ENCODE measurements at places on chromosomes 3 and 15.

- no peak for DNase-seq
Observed at GRCh38 chr3:140883428-140884040, 58.1 kb upstream of the SLC25A36 start.

DNA sequence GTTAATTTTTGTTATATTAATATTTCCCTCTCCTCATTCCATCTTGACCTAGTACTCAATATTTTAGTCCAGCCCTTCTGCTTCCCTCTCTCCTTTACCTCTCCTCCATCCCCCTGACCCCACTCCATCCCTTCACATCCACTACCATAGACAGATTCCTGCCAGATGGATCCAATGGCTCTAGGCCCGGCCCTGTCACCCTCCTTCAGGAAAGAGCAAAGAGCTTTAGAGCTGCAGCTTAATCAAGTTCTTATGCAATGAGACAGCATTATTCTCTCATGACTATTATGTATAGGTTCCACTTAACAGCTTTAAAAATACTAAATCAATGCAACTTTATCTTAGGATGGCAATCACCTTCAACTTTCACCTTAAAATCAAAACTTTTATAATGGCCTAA lies 200.7 kb upstream of the TTC14 start:
- DNase-seq, result no peak

- no peak for DNase-seq
Observed at GRCh38 chr3:119457246-119457645, 6.2 kb downstream of the TMEM39A start.

DNA sequence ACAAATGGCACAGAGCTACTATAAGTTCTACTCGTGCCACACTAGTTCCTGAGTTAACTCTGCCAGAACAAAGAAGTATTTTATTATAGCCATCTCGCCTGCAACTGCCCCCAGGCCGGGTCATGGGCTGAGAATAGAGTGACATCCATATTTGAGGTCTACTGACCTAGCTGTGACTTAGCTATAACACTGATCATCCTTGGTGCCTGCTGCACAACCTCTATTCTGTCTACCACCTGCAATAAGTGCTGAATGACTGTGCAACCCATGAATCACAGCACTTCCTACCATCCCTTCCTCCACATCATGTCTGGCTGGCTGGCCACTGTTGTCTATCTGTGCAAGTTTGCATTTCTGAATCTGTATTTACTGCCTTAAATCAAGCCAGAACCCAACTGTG lies 506.5 kb upstream of the TBL1XR1 start:
- no peak for DNase-seq

- DNase-seq, result no peak
Observed at GRCh38 chr3:194392576-194392975, 6.5 kb downstream of the GP5 start.

GRCh38 chr3:27219127-27219845 lies 149.9 kb downstream of the NEK10 start:
- no peak for DNase-seq

DNA sequence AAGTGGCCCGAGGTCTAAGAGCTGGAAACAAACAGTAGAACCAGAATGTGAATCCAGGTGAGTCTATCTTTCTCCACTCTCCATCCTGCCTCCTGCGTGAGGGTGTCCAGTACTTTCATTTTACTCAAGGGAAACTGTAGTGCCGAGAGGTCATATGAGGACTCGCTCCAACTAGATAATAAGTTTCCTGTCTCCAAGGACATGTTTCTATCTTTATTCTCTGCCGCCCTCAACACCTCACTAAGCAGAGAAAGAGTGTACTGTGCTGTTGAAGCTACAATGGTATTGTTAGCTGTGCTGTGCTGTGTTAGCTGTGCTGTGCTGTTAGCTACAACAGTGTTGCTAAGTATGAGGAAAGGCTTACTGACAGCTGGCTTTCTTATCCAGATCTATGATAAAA lies 137.9 kb upstream of the COL8A1 start:
- no peak for DNase-seq

DNA sequence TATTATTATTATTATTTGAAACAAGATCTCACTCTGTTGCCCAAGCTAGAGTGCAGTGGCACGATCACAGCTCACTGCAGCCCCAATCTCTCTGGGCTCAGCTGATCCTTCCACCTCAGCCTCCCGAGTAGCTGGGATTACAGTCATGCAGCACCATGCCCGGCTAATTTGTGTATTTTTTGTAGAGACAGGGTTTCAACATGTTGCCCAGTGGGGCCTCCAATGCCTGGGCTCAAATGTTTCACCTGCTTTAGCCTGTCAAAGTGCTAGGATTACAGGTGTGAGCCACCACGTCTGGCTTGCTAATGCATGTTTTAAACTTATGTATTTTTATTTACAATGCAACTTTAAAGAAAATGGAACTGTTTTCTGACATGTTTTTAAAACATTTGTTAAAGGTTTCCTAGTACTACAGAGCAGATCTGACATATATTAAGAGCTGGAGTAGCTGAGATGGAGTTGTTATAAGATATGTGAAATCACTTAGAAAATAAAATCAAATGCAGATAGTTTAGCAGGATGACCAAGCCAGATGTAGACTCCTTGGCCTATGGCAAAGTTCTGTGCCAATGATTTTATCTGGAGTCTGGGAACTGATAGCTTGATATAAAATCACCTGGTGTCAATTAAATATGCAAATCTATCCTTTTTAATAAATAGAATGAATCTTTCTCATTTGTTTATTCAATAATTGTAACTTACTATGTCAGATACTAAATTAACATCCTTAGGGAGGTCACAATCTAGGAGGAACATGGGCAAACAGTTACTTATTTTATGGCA lies 310.1 kb upstream of the NAALADL2 start:
- DNase-seq, result peak; percentile 14

GRCh38 chr15:65059369-65059750 lies 8.4 kb downstream of the RASL12 start:
- DNase-seq, result no peak

DNA sequence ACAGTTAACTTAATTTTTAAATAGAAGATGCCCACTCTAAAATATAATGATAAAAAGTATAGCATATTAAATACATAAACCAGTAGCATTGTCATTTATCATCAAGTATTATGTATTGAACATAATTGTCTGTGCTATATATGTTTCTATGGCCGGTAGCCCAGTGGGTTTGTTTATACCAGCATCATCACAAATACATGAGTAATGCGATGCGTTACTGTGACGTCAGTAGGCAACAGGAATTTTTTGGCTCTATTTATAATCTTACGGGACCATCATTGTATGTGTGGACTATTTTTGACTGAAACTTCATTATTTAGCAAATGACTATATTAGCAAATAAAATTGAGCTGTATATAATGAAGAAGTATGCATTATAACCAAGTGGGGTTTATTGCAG lies 82.1 kb downstream of the FLNB start:
- no peak for DNase-seq

- DNase-seq, result no peak
Observed at GRCh38 chr3:126304704-126305103, 52.5 kb downstream of the KLF15 start.

GRCh38 chr3:171116824-171117395 lies 90.4 kb upstream of the SLC2A2 start:
- no peak for DNase-seq

- no peak for DNase-seq
Observed at GRCh38 chr15:100849855-100850218, 29.8 kb upstream of the ALDH1A3 start.

DNA sequence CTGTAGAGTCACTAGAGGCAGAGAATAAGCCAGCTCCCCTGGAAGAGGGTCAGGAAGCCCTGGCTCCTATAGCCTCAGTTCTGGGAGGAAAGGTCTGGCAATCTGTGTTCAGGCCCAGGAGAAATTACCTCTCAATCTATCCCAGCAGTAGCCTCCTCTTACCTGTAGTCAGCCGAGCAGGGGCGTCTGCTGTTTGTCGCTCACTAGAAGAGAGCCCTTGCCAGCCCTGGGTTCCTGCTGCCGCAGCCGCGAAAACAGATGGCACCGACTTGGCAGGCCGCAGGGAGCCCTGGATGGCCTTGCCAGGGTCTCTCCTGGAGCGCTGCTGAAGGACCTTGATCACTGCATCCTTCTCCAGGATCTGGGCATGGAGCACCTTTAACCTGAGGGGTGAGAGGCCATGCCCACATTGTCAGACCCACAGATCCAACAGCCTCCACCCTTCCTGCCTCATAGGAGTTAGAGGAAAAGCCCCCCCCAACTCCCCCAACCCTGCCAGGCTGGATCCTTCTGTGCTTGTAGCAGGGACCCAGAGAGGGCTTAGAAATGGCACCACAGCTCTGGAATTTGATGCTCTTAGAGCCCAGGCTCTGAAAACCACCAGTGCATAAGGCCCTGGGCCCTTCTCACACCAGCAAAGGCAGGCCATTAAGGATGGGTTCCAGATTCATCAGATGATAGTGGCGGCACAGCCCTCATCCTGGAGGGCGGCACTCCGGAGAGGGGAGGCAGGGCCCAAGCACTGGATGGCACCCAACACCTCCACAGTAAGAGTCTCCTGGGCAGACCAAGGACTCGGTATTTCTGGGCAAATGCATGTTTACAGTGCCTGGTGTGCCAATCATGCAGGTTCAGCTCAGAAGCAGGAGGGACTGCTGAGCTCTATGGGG lies 14.9 kb downstream of the AMOTL2 start:
- no peak for DNase-seq

DNA sequence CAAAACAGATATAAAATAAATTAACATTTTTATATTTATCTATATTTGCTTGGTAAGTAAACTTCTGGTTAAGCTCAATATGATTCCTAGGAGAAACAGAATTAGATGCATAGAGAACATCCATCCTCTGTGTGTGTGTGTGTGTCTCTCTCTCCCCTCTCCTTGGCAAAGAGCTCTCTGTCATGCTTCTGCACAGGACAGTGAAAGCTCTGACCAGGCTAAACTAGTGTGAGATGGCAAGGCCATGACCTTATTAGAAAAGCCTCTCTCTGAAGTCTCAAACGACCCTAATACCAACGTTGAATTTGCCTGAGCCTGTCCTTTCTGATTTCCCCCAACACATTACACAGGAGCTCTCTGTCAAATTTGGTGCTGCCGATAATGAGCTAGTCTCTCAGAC lies 746.0 kb downstream of the VGLL3 start:
- peak; percentile 5 for DNase-seq

- no peak for DNase-seq
Observed at GRCh38 chr3:65951836-65952505, 86.7 kb downstream of the MAGI1 start.

- no peak for DNase-seq
Observed at GRCh38 chr3:130761730-130762311, 15.2 kb upstream of the PIK3R4 start.

GRCh38 chr3:28467414-28467813 lies 118.8 kb upstream of the AZI2 start:
- no peak for DNase-seq

GRCh38 chr15:20351448-20351971 lies 190.1 kb downstream of the GOLGA6L6 start:
- no peak for DNase-seq

DNA sequence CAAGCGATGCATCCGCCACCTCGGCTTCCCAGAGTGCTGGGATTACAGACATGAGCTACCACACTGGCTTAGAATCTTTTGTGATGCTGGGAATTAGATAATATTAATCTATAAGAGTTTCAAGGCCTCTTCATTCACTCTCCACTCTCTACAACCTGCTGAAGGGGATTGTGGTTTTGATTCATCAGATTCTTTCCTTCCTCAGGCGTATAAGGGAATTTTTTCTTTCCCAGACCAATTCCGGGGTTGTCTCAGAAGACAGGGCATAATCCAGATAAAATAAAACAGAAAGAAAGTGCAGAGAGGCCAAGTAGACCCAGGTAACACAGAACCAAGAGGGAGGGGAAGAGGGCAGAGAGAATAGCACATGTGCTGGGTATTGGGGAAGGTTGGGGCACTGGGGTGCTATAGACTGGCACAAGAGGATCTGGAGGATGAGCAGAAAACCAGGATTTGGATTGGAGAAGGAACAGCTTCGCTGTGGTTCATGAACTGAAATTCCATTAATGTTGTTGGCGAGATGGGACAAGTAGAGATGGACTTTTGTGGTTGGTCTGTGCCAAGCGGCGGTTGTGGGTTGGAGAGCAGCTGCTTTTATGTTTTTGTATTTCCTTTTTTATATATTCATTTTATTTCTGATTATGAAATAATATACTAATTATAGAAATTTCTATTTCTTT lies 12.8 kb downstream of the ARL6IP5 start:
- no peak for DNase-seq

- peak; percentile 20 for DNase-seq
Observed at GRCh38 chr15:73593304-73594074, 39.7 kb downstream of the NPTN start.

DNA sequence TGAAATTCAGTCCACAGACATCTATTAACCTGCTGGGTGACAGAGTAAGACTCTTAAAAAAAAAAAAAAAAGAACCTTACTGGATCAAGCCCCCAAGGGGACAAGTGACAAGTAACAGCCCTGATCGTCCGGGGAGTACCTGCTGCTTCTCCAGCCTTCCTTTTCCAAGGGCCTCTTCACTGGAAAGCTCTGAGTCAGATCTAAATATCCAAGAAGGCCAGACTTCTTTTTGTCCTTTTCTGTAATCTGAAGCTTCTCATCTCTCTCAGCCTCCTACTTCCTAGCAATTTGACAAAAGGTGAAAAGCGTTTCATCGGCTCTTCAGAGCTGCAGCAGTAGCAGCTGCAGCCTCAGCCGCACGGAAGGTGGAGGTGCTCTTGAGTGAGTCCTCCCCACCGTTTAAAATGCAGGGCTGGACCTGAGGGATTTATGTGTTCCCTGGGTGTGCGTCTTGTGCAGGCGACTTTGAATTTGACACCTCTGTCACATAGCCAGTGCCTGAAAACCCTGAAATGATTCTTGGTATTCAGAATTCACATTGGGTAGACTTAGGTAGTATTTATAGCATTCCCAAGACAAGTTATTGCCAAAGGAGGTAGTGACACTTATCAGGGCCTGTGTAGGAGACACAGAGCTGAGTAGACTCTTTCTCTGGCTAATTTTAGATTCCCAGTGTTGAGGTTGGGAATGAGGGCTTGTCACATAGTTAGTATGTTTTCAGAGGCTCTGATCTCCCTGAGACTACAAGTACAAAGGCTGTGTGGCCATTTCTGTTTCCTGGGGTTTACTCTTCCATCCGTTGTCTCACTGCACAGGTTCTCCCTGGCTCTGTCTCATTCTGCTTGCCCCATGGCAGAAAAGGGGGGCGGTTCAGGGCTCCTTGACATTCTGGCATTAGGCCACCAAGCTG lies 291.2 kb upstream of the C2CD4B start:
- no peak for DNase-seq

DNA sequence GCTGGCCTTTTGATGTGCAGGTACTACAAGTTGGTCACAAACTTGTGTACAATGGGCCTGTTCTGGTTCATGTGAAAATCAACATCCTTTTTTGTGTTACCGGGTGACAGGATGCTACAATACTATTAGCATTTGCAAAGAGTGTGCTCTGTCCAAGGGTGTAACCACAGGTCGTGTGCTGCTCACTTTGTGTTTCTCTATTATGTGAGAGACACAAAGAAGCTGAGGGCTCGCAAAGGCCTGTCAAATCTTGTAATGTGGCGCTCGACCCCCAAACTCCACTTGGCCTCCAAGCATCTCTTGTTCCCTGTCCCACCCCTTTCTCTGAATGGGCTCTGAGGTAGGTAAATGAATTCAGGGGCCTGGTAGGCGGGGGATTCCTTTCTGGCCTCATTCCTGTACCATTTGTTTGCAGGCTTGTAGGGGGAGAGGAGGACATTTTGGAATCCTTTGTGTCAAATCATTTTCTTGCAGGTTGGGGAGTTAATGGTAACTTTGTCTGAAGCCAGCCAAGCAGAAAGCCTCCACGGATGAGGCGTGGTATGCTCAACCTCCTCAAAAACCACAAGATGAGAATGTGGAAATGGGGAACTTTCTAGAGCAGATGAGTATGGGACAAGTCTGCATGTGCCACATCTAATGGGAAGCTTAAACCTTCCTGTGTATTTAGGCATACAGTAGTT lies 109.1 kb downstream of the OPA1 start:
- no peak for DNase-seq

GRCh38 chr3:89795506-89795905 lies 688.1 kb downstream of the EPHA3 start:
- DNase-seq, result no peak
